Gastrocnemius medialis (tissue), 4 donors: ENCODE measurements at places on chromosomes 4 and X. TPM values are rescaled to one million over a fixed set of nuclear protein-coding genes. Genes with fewer than 3 reads are reported as not detected.
A peak's percentile ranks its signal among the peaks of the same experiment; 100 is the strongest.

DNA sequence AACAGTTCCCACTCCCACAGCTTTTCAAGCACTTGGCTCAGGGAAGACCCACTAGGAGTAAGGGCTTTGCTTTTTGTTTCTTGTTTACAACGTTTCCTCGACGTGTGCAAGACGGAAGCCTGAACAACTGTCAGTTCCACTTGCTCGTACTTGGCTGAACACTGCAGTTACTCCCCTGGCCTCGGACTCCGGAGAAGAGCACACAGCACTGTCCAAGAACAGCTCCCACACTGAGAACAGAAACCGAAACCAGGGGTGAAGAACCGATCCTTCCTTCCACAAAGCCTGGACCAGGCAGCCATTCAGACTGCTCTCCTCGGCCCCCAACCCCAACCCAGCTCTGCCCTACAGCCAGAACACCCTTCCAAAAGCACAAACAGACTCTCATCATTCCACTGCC is 25.5 kb downstream of the IRF2 start:
- peak; percentile 60 for DNase-seq

GRCh38 chrX:44494357-44494756 is 48.3 kb downstream of the FUNDC1 start:
- DNase-seq: no peak

The HAND2 gene
- 0.78 TPM for total RNA-seq

The TIGD4 gene
- total RNA-seq: not detected

DNA sequence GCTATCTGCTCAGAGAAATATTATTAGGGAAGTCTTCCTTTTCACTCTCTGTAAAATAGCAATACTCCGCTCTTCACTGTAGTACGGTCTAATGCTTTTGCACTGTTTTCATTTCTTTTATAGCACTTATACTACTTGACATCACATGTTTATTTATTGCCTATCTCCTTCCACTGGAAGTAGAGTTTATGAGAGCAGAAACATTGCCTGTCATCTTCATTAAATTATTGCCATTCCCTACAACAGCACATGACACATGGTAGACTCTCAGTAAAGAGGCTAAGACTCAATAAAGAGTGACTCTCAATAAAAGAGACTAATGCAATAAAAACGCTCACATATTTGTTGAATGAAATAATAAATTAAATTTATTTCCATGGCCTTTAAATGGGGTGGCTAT is 241.3 kb upstream of the MAGEC2 start:
- no peak for DNase-seq

DNA sequence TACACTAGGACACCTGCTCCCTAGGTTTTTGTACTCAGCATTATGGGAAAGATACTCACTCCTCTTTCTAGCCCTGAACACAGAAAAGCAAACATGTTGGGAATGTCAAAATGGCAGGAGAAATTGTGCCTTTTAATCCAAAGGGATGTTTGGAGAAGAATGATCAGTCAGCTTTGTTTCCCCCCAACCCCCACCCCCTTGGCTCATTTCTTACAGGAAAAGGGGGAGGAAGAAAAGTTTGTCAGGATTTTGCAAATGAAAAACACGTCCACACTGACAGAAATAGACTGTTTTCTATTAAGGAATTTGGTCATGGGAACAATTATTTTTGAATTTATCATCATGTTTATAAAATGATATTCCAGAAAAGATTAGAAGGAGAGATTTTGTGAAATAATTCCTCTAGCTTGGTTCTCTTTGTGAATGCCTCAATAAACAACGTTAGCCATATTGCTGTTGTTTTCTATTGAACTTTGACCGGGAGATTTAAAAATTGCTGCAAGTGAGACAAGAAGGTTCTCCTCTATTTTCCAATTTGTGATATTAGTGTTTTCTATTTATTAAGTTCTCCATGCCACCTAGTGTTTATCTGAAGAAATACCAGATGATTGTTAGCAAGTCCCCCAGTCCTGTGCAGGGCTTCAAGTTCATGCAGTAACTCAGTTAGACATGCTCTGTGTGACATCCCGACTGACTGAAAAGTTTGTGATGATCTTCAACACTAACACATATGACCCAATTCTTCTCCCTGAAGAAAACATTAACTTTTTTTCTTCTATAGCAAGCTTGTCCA is 31.3 kb upstream of the TFDP3 start:
- DNase-seq: no peak

GRCh38 chrX:22666441-22666840 is 333.3 kb upstream of the DDX53 start:
- no peak for DNase-seq

GRCh38 chrX:139094671-139095592 is 383.4 kb upstream of the FGF13 start:
- DNase-seq: no peak

DNA sequence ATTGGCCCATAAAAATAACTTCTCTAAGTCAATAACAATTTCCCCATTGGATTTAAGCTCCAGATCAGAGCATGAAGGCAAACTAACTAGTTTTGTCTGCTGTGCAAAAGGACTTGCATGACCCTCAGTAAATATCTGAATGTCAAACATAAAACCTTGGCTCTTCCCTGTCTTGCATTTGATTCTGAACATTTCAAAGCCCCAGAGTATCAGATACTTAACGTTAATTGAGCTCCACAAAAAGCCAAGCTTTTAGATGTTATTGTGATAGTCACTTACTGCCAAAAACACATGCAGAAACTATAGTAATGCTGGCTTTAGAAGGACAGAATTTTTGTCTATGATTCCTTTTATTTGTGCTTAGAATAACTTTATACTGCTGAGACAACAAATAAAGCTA is 664.2 kb downstream of the ADGRL3 start:
- DNase-seq: no peak

The IL2 gene
- total RNA-seq: not detected

GRCh38 chr4:114132830-114133229 is 153.4 kb upstream of the ARSJ start:
- no peak for DNase-seq

DNA sequence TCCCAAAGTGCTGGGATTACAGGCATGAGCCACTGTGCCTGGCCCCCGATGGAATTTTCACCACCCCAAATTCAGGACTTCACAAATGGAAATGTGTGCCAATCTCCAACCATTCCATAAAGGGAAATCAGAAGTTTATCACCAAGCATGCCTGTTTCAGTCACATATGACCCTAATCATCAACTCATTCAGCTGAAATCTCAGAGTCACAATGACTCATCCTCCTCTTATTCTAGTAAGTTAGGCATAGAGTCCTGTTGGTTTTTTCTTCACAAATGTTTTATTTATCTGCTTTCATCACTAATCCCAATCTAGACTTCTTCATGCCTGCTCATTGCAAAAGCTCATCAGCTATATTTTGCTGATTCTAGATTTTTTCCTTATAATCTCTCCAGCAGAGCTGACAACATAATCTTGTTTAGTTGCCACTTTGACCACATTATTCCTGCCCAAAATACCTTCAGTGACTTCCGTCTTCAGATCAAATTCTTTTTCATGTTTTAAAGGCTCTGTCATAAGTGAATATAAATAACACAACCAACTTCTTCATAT is 83.3 kb downstream of the SLC7A11 start:
- DNase-seq: no peak

GRCh38 chr4:94175553-94176261 is 32.0 kb upstream of the SMARCAD1 start:
- DNase-seq: no peak

- no peak for DNase-seq
Observed at GRCh38 chr4:95535180-95535579, 13.6 kb downstream of the UNC5C start.

- no peak for DNase-seq
Observed at GRCh38 chr4:69524706-69525105, 29.0 kb upstream of the UGT2B4 start.

DNA sequence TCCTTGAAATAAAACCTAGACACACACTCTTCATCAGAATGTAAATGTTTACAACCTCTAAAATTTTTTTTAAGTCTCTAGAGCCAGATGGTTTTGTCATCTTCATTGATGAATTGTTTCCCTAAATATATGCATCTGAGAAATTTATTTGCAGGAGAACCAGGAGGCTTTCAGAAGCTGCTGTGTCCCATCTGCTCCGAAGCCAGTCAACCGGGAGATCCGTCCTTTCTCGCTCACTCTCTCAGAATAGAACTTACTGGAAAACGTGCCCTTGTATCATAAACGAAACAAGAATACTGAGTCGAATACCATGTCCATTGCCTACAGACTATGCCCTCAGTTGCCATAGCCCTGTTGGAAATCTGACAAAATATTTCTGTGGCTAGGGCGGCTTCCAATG is 103.5 kb downstream of the SLC34A2 start:
- no peak for DNase-seq

DNA sequence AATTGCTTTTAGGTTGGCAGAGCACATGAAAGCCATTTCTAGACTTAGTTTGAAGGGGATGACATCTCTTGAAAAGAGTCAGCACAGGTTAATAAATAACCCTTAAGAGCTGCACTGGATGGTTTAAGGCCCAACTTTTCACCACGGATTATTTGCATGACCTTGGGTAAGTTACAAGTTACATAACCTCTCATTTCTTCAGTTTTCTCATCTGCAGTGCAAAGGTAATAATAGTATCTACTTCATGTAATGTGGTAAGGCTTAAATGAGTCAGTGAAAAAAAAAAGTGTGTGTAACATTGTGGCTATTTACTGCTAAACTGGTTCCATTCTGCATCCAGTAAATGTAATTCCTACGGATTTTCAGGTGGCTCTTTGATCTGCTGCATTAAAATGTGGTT is 715.8 kb downstream of the CCSER1 start:
- DNase-seq: no peak

The AP1S2 gene
- total RNA-seq: 130 TPM

DNA sequence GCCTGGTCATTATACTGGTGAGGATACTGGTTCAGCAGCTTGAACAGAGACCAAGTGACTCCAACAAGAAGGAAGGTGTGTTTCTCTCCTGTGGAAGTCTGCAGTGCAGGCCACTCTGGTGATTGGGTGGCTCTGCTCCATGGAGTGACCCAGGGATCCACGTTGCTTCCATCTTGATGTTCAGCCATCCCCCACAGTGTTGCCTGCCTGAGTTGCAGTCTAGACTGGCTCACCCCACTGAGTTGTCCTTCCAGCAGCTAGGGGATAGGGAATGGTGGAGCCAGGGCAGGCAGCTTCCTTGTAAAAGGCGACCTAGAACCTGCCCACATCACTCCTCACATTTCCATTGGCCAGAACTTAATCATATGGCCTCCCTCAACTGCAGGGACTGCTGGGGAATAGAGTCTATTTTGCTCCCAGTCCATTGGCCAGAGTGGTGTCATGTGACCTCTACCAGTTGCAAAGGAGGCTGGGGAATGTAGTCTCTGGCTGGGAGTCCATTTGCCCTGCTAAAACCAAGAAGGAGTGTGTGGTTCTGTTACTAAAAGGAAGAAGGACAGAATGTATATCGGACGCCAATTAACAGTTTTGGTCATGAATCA is 8.0 kb downstream of the MAN2B2 start:
- no peak for DNase-seq

GRCh38 chr4:118353534-118354030 is 779 bp upstream of the PRSS12 start:
- DNase-seq: no peak

- no peak for DNase-seq
Observed at GRCh38 chr4:125836597-125837195, 521.9 kb downstream of the FAT4 start.

DNA sequence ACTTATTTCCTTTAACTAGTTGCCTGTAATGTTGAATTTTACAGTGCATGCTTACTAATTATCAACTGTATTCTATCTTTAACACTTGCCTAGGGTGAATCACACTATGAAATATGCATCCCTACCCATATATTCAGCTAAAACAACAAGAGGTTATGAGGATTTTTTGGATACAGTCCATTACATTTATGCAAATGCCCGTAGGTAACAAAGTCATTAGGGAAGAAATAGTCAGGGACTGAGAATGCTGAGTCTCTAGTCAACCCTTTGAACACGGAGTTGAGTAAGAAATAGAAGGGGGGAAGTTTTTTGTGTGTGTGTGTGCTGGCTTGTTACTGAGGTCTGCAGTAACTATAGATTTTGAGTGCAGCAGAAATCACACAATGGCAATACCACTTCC is 26.1 kb upstream of the CBLL2 start:
- no peak for DNase-seq

GRCh38 chr4:5980436-5981155 is 37.6 kb downstream of the C4orf50 start:
- no peak for DNase-seq

GRCh38 chrX:22206781-22207180 is 65.9 kb upstream of the CBLL2 start:
- no peak for DNase-seq

DNA sequence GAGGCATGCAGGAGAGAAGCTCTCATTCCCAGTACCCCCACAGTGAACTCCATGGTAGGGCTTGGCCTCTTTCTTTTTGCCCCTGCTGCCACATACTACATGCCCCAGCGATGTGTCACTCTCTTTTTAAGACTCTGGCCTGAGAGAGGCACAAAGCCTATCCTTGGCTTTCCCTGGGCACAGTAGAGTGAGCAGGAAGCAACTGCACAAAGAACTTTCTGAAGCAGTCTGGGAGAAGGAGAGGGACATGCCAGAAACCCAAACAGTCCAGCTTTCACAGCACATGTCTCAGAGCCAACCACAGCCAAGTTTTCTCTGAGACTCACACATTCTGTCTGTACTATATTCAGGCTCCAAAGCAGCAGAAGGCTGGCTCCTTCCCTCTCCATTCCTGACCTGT is 7.9 kb upstream of the NALF2 start:
- no peak for DNase-seq

The TMEM144 gene
- 1.9 TPM for total RNA-seq

DNA sequence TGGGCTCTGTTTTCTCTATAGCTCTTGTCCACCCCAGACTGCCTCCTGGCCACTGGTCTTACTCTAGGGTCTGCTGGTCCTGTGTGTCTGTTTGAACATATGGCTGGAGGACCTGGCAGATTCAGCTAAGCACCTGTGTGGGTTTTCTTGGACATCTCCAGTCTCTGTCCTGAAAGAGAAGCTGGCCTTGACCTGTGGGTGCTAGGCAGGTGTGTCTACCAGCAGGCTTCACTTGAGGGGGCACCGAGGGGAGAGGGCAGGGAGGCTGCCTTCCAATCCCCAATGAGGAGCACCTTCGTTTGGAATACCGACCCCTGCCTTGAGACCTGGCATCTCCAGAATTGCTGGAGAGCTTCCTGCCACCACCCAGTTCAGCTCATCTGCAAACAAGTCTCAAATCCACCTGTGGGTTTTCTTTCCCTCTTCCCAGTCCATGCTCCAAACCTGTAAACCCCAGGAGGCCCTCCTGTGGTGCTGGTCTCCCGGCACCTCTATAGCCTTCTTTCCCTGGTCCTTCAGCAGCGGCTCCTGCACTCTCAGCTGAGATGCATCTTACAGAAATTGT is 45.2 kb downstream of the HTRA3 start:
- no peak for DNase-seq

DNA sequence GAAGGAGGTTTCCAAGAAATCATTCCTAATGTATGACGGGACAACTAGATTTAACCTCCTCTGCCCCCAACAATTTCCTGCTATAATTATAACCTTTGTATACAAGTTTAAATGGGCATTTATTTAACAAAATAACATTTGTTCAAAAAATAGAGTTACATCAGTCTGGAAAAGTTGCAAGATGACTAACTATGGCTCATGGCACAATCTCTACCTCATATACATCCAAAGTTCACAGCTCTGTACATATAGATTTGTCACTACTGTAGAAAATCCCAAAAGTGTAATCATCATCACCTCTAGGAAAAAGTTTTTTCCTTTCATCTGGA is 3.8 kb upstream of the RPS6KA3 start:
- no peak for DNase-seq

GRCh38 chrX:48834383-48834709 is 1.1 kb downstream of the PCSK1N start:
- DNase-seq: no peak

The FAM53A gene
- total RNA-seq: 5.2 TPM

GRCh38 chrX:12950851-12951594 is 23.9 kb upstream of the TMSB4X start:
- no peak for DNase-seq
